ENCODE measurements at places on chromosomes 1 and 21.

DNA sequence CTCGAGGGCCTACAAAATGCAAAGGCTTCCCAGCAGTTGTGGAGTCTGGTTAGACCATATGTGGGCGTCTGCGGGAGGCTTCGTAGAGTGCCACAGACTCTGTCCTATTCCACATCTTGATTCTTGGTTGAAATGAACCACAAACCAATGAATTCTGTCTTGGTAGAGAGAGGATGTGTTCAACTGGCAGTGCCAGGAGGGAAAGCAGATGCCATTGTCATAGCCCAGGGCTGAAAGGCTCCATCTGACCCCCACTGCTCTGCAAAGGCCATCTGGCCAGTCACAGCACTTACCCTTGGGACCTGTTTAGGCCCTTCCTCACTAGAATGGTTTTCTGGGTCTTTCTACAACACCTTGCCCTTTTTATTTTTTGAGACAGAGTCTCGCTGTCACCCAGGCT, 22.1 kb downstream of the ACOT11 start:
- no peak for DNase-seq

- no peak for DNase-seq
Measured at GRCh38 chr21:41478319-41479177, 29.4 kb downstream of the TMPRSS2 start.

DNA sequence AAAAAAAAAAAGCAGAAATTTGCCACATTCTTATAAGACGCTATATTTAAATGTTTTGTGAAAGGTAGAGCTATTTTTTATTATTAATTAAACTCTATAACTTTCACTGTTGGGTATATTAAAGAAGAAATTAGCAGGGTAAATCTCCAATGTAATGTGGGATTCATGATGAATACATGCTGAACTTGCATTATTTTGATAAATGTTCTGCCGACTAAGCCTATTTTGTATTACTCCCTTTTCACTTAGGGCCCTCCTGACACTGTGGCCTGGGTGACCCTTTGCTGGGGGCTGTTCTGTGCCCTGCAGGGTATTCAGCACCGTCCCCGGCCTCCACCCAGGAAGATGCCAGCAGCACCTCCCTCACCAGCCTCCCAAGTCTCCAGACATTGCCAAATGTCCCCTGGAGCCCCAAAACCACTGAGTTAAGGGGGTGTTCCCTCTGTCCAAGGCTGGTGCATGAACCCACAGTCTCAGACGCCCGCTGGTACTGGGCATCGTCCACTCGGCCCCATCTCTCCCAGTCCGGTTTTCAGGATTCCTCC, 22.5 kb downstream of the RSPH1 start:
- no peak for DNase-seq

GRCh38 chr1:47208374-47208850, 18.6 kb upstream of the PDZK1IP1 start:
- no peak for DNase-seq

GRCh38 chr21:17512253-17513213, at the start of gene CXADR:
CXADR (plus strand) TSS chr21:17513043; CDS start chr21:17513130, 87 bp downstream.
- DNase-seq = peak; percentile 52

DNA sequence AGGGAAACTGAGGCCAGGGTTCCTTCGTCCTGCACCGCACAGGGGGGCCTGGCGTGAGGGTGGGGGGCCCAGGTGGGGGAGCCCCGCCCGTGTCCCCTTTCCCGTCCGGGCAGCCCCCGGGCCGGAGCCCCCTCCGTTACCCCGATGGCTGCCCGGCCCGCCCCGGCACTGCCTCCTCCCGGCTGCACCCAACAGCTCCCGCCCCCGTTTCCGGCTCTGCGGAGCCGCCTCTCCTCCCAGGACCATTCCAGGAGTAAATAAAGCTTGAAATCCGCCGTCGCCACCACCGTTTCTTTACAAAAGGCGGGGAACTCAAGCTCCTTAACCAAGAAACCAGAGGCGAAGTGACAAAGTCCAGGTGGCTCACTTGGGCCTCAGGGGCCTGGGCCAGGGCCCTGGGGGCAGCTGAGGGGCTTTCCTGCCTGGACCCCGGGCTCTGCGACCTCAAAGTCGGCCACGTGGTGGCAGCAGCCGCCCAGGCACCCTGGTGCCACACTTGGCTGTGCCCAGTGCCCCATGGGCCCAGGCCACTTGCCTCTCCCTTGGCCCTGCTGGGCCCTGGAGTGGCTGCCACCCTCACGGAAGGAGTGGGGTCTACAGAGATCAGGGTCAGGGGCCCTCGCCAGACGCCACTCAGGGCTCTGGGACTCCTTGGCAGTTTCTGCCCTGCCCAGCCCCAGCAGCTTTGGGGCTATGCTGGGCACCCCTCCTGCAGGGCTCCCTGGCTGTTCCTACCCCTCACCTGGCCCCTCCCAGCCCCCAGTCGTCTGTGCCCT, 514 bp upstream of the FAAP20 start:
- peak; percentile 70 for DNase-seq

GRCh38 chr1:183103577-183103976, 80.4 kb downstream of the LAMC1 start:
- DNase-seq = no peak

GRCh38 chr1:11929849-11930248, 3.6 kb upstream of the KIAA2013 start:
- no peak for DNase-seq

GRCh38 chr1:165207853-165208515, 148.5 kb downstream of the LMX1A start:
- no peak for DNase-seq

GRCh38 chr1:233238884-233239431, 56.6 kb downstream of the PCNX2 start:
- no peak for DNase-seq

DNA sequence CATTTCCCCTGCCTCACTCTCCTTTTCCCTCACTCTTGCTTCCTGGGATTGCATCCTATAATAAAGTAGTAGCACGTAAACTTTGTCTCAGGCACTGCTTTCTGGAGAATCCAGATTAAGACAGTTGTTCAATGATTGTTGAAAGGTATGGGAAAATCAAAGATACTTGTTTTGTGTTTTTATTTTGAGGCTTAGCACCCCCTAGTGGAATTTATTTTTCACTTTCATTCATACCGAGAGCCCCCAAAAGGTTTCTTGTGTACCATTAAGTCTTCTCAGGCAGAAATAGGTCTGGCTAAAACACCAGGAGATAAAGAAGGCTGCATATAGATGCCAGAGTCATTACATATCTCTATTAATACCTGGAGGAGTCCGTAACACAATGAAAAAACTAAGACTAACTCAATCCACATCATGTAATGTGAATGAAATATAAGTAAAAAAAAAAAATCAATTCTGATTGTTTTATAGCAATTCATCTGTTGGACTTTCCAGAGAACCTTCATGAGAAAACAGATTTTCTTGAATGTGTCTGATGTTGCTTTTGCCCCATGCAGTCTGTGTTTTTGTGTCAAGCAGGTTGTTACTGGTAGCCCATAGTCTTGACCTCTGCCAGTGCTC, 103.5 kb downstream of the RPE65 start:
- no peak for DNase-seq

- no peak for DNase-seq
Measured at GRCh38 chr1:10679496-10680220, 116.8 kb downstream of the CASZ1 start.

DNA sequence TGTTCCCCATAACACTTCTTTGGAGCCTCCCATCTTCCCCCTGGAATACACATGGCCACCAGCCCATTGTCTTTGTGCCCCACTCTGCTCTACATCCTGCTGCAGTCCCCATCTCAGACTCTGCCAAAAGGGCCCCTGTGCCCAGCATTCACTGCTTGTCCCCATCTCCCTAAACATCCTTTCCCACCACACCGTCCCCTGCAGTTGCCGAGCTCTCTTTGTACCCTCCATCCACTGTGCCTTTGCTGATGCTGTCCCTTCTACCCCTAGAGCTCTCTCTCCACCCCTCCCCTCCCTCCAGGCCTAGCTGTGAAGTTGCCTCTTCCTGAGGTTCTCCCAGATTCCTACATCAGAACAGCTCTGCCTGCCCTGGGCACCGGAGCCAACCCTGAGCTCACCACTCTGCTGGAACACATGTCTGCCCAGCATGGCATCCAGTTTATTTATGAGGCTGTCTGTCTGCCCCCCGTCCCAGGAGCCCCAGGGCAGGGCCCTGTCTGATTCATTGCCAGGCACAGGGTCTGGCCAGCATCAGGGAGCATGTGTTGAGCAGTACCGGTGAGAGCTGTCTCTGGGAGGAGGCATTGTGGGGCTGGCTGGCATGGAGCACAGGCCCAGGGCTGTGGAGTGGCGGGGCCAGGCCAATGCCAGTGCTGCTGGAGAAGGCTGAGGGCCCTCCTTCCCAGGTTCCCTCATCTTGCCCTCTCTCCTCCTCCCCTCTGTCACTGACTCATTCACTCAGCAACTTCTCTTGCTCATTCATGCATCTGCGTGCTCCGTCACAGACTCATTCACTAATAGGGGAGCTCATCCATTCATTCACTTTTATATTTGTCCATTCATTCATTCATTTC, 28.8 kb downstream of the EDN2 start:
- no peak for DNase-seq

DNA sequence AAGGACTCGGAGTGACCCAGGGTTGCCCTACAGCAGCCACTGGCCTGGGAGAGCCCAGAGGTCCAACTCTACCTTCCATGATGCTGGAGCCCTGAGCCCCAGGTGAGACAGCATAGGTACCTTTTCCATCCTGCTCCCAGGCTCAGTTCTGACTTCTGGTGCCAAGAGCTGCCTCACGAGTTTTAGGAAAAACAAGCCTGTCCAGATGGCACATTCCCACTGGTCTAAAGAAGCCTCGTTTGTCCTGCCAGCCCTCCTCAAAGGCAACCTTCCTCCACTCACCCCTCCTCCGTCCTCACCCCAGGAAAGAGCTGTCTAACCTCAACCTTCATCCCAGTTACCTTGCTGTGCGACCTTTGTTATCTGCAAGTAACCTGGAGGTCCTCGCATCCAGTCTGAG, 53.5 kb upstream of the PRELP start:
- DNase-seq = no peak

GRCh38 chr1:209583408-209583807, at the start of gene CAMK1G:
CAMK1G (plus strand) TSS chr1:209583714; CDS start chr1:209594984, 11,270 bp downstream.
- no peak for DNase-seq

GRCh38 chr1:235014756-235015155, 113.9 kb downstream of the TOMM20 start:
- DNase-seq = no peak

DNA sequence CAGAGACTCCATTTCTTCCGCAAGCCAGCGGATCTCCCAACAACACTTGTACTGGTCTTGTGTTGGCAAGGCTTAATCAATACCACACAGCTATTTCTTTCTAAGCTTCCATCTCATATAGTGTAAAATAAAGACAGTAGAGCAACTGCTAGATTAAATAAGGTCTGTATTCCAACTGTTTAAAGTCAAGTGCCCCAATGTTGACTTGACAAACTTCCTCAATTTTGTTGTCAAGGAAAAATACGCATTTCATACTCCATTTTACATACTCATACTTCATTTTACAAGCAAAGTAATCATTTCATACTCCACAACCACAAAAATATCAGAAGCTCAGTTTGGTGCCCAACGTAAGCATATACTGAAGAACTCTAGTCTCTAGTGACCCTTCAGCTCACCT, 143.0 kb downstream of the RERE start:
- no peak for DNase-seq

DNA sequence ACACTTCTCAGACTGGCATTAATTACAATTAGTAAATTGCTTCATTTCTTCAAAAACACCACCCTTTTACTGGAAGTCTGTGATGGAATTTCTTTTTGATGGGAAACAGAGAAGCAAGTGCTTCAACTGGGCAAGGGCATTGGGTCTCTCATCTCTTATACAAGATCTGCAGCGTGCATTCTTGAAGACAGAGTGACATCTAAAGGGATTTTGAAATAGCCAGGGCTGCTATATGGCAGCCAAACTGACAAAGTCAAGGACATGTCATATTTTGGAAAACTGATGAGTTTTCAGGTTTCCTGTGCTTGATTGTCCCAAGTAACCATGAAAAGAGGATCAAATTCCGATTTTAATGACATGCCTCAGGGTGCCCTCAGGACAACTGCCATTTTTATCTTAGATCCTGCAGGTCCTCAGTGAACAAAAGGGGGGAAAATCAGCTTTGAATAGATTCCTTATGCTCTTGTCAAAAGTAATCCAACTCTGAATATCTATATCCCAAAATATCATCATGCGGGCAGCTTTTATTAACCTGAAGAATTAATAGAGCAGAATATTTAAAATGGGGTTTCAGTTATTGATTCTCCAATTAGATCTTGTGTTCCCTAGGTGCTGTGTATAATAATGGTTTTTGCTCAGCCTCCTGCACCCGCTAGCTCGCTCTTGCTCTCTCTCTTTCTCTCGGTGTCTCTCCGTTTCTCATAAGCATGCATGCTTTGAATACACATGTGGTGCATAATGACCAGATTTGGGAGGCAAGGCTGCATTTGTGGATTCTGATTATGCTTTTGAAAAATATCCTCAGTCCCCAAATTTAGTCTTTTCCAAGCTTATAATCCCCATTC, 221.8 kb downstream of the TTLL7 start:
- DNase-seq = no peak

DNA sequence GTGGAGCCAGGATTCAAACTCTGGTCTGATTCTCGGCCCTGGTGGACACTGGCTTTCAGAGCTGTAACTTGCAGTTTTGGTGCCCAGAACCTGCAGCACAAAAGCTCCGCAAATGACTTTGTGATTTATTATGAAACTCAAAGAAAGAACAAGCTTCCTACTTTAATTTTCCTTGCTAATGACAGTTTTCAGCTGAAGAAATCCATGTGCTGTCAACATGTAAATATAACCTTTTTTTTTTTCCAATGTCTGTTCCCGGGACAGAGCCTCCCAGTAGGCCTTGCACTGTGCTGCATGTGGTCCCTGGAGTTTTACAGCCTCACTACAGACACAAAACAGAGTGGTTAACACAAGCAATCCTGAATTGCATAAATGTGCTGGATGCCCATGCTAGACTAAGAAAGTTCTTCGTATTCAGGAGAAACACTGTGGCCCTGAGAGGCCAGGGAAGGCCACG, 62.3 kb upstream of the ANGPTL1 start:
- no peak for DNase-seq

DNA sequence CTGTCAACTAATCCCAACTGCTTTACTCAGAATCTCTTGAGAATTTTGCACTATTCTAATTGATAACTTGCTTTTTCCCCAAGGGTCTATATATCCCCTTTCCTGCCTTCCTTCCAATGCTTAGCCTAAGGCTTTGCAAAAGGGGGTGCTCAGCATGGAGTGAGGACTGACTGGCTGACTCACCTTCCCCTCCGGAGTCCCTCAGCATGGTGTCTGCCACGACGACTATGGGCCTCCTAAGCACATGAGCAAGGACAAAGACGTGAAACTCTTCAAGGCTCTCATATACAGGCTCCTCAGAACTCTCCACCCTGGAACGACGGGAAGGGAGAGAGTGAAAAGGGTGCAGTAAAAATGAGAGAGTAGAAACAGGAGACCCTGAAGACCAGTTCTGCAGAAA, 13.2 kb upstream of the MTMR11 start:
- no peak for DNase-seq

- no peak for DNase-seq
Measured at GRCh38 chr1:167273027-167273800, 52.5 kb downstream of the POU2F1 start.

- DNase-seq = no peak
Measured at GRCh38 chr1:8379513-8380186, 61.7 kb downstream of the SLC45A1 start.

Measured in activated CD8-positive, alpha-beta memory T cell treated with anti-CD3 and anti-CD28 coated beads for 48 hours (primary cell).